SW 1271 (cell line): ENCODE measurements at places on chromosomes 2 and 18.

DNA sequence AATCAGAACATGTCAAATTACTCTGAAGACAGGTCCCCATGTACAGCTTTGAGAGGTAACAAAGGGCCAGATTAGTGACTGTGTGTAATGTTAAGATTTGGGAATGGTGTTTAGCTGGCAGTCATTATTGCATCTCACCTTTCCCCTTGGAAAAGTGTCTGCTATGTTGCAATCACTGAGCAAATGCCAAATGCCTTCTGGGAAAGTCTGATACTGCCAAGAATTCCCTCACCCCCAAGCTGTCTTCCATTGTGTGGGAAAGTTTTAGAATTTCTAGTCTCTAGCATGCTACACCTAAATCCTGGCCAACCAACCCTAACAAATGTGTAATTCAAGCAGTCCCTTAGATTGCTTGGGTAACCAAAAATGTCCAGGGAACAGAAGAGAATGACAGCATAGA is 13.6 kb upstream of the PELI1 start:
- DNase-seq = no peak

GRCh38 chr2:149989447-149990063 is 402.0 kb upstream of the MMADHC start:
- DNase-seq = peak; percentile 12

DNA sequence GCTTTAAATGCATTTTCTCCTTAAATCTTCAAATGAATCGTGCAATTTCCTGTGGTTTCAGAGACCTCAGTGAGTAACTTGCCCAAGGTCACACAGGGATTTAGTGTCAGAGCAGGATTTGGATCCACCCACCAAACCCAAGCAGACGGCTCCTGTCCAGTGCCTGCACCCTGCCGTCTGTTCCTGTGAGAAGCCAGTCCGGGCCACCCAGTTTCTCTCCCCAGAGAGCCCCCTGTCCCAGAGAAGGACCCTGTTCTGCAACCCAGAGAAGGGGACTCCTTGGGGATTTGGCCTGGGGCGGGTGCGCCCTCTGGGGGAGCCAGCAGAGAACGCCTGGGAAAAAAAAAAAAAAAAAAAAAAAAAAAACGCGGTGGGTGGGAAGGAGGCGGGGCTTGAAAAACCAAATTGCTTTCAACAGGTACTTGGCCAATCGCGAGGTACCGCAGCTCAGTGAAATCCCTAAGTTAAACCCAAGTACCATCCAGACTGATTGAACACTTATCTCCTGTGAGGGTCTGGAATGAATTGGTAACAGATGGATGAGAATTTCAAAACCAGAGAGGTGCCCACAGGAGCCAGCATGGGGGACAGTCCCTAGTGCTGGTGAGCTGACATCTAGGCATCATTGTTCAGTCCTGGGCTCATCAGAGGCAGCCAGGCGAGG is 30.9 kb upstream of the REEP1 start:
- DNase-seq = no peak

- DNase-seq = no peak
Observed at GRCh38 chr2:182391443-182391842, 35.4 kb downstream of the PDE1A start.

GRCh38 chr18:56067969-56068671 is 480.1 kb upstream of the TCF4 start:
- DNase-seq = no peak

DNA sequence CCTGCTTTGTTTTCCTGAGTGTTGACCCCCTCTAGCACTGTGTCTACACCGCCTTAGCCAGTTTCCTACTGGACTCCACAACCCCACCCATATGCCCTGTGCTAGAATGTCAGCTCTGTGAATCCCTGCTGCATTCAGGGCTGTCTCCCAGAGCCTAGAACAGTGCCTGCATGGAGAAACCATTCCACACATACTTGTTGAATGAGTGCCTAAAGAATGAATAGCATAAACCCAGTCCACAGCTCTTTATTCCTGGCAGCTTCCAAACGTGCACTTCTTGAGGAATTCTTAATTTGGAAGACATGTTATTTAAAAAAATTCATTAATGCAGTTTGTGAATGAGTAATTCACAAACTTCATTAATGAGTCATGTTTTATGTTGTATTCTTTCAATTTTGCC is 6.5 kb upstream of the NAPG start:
- no peak for DNase-seq

DNA sequence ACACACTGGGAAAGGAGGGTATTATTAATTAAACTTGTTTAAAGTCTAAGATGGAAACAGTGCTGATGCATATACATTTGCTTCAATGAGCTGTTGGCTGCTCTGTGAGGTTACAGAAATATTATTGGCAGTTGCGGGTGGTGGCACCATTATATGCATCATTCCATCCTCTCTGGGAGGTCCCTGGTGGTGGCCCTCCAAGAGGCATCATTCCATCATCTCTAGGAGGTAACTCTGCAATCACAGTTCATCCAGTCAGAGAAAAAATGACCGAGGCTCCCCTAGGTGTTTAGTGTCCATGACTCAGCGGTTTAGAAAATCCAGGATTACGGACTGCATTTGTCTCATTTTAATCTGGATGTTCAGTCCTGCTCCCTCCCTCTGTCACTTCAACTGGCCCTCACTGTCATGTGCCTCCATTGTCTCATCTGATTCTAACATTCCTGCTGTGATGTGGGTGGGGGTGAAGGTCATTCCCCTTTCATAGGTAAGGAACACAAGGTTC is 15.4 kb downstream of the AFF3 start:
- DNase-seq = no peak

GRCh38 chr2:168220965-168221819 is 26.2 kb downstream of the STK39 start:
- no peak for DNase-seq

- DNase-seq = no peak
Observed at GRCh38 chr2:794554-795241, 117.5 kb upstream of the TMEM18 start.

GRCh38 chr2:239870863-239871262 is 154.3 kb downstream of the NDUFA10 start:
- DNase-seq = no peak

DNA sequence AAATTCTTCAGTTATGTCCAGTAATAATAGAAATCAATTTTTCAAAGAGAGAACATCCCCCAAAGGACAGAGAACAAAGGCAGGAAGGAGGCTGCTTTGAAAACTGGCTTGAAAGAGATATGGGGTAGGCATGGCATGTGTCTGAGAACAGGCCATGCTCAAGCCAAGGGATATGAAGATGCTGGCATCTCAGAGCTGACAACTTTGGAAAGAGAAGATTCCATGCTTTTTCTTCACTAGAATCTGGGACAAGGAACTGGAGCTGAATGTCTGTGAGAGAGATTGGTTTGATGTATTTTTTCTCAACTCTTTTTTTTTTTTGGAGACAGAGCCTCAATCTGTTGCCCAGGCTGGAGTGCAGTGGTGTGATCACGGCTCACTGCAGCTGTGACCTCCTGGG is 139.8 kb upstream of the DLX2 start:
- DNase-seq = no peak

DNA sequence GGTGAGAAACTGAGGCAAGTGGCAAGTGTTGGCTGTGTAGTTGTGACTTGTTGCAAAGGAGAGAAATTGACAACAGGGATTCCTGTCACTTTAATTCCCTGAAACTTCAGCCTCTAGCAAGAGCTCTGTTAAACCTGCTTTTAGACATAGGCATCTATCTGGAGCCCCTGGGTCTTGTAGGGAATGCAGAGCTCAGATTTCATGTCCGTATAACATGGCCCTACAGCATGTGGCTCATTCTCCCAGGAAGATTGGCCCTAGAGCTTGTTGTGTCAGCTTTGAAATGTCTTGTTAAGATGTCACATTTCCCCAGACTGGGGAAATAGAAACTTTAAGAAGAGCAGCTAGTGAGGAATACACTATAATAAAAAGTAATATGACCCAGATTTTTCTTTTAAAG is 115.8 kb downstream of the POLE4 start:
- DNase-seq = no peak

- no peak for DNase-seq
Observed at GRCh38 chr2:10335046-10335840, 32.5 kb downstream of the HPCAL1 start.

GRCh38 chr2:68756178-68756577 is 21.6 kb downstream of the ARHGAP25 start:
- no peak for DNase-seq

- DNase-seq = no peak
Observed at GRCh38 chr2:220956429-220956828, 615.7 kb downstream of the EPHA4 start.

GRCh38 chr2:9552219-9553178 is 3.1 kb downstream of the ADAM17 start:
- peak; percentile 82 for DNase-seq

DNA sequence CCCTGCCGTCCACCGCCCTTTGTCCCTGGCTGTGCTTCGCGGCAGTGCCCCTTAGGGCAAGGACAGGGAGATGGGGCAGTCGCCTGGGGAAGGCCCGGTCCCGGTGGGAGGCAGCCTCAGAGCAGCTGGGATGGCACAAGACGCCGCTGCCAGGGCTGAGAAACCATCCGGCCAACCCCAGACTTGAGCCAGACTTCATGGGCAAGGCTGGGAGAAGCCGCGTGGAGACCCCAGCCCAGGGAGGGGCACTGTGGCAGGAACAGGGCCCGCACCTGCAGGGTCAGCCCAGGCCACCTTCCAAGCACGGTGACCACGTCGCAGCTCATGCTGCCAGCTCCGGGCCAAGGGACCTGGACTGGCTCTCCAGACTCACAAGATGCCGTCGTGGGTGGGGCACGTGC is 84.0 kb downstream of the NFATC1 start:
- DNase-seq = no peak
